T-helper 17 cell (primary cell): ENCODE measurements at places on chromosomes 11 and 22. TPM values are rescaled to one million over a fixed set of nuclear protein-coding genes. Genes with fewer than 3 reads are reported as not detected.
A peak's percentile ranks its signal among the peaks of the same experiment; 100 is the strongest.

GRCh38 chr11:34256626-34257025 lies 101.2 kb downstream of the ABTB2 start:
- H3K27me3 ChIP-seq, result peaks cover 19% of the 10 kb centered on the region
- no peak for DNase-seq
- no peaks in the 10 kb centered on the region for H3K36me3 ChIP-seq
- peaks cover 4% of the 10 kb centered on the region for H3K4me1 ChIP-seq
- no peak overlapping the region for H3K4me3 ChIP-seq
- no peak overlapping the region for H3K27ac ChIP-seq

GRCh38 chr11:76849376-76849775 lies 11.3 kb upstream of the ACER3 start:
- no peaks in the 10 kb centered on the region for H3K4me1 ChIP-seq
- H3K27me3 ChIP-seq, result peaks cover 5% of the 10 kb centered on the region
- no peak overlapping the region for H3K4me3 ChIP-seq
- H3K36me3 ChIP-seq, result peaks cover 2% of the 10 kb centered on the region

GRCh38 chr11:65183201-65183891 lies 1.6 kb downstream of the CAPN1 start:
- peaks cover 6% of the 10 kb centered on the region for H3K36me3 ChIP-seq
- peaks cover 26% of the 10 kb centered on the region for H3K4me1 ChIP-seq
- H3K4me3 ChIP-seq, result peak overlapping the region; percentile 41
- no peaks in the 10 kb centered on the region for H3K27me3 ChIP-seq
- H3K27ac ChIP-seq, result no peak overlapping the region
- DNase-seq, result no peak

GRCh38 chr22:20946080-20946986 lies 20.7 kb upstream of the AIFM3 start:
- H3K4me3 ChIP-seq, result no peak overlapping the region
- H3K27me3 ChIP-seq, result no peaks in the 10 kb centered on the region
- DNase-seq, result no peak
- peaks cover 44% of the 10 kb centered on the region for H3K4me1 ChIP-seq
- H3K27ac ChIP-seq, result peak overlapping the region; percentile 56

OR10D3 gene
- total RNA-seq, result not detected

OR5B21 gene
- 0.50 TPM for total RNA-seq
